Testis (tissue), 5 donors: ENCODE measurements at places on chromosomes 16 and 17. TPM values are rescaled to one million over a fixed set of nuclear protein-coding genes. Genes with fewer than 3 reads are reported as not detected.

The YPEL2 gene
- total RNA-seq = 48.3 TPM

The XAF1 gene
- total RNA-seq = 39.6 TPM

The KRTAP9-8 gene
- total RNA-seq = not detected

- no peaks in the 10 kb centered on the region for H3K4me1 ChIP-seq
- H3K36me3 ChIP-seq = no peaks in the 10 kb centered on the region
- H3K4me3 ChIP-seq = no peak overlapping the region
- DNase-seq = no peak
Measured at GRCh38 chr17:32551186-32551955, 64.6 kb downstream of the CDK5R1 start.

GRCh38 chr16:14372471-14372870 is 257.6 kb downstream of the PARN start:
- no peaks in the 10 kb centered on the region for H3K27me3 ChIP-seq
- H3K4me1 ChIP-seq = no peaks in the 10 kb centered on the region
- H3K4me3 ChIP-seq = no peak overlapping the region
- no peaks in the 10 kb centered on the region for H3K36me3 ChIP-seq
- no peak overlapping the region for H3K27ac ChIP-seq

- no peaks in the 10 kb centered on the region for H3K36me3 ChIP-seq
- H3K27ac ChIP-seq = peak overlapping the region; percentile 12
- DNase-seq = peak; percentile 11
- H3K4me1 ChIP-seq = no peaks in the 10 kb centered on the region
- no peaks in the 10 kb centered on the region for H3K27me3 ChIP-seq
Measured at GRCh38 chr16:10312784-10313724, 72.8 kb upstream of the ATF7IP2 start.

DNA sequence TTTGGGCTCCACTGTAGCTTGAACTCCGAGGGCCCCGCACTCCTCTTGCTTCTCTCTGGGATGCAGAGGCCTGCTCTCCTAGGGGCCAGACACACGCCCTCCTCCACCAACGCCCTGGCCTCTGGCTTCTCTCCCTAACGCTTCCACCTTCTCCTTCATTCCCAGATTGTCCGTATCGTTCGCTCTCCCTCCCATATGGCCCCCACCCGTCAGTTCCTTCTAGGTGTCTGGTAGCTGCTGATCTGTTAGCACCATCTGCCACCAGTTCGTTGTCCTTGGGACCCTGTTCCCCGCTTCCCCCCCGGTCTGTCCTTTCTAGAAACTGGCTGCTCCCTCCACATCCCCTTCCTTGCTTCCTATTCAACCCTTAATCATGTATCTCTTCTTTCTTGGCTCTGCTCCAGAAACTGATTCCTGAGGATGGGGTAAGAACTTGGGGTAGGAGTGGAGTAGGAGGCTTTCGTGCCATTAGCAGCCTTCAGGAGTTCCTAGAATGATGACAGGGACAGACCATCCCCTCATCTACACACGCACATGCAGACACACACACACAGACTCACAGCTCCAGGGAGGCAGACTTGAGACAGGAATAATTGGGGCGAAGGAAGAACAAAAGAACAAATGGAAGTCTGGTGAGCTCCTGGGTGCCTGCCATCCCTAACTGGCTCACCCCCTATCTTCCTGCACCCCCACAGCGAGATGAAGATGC is 4.3 kb downstream of the ATP1B2 start:
- no peak for DNase-seq
- H3K27me3 ChIP-seq = no peaks in the 10 kb centered on the region
- H3K4me3 ChIP-seq = no peak overlapping the region
- H3K4me1 ChIP-seq = peaks cover 12% of the 10 kb centered on the region
